ENCODE measurements at places on chromosomes 7 and 10.

GRCh38 chr10:32084185-32084851, 28.1 kb upstream of the KIF5B start:
- DNase-seq: no peak

- no peak for DNase-seq
Observed at GRCh38 chr10:64873088-64873487, 1351.9 kb downstream of the REEP3 start.

DNA sequence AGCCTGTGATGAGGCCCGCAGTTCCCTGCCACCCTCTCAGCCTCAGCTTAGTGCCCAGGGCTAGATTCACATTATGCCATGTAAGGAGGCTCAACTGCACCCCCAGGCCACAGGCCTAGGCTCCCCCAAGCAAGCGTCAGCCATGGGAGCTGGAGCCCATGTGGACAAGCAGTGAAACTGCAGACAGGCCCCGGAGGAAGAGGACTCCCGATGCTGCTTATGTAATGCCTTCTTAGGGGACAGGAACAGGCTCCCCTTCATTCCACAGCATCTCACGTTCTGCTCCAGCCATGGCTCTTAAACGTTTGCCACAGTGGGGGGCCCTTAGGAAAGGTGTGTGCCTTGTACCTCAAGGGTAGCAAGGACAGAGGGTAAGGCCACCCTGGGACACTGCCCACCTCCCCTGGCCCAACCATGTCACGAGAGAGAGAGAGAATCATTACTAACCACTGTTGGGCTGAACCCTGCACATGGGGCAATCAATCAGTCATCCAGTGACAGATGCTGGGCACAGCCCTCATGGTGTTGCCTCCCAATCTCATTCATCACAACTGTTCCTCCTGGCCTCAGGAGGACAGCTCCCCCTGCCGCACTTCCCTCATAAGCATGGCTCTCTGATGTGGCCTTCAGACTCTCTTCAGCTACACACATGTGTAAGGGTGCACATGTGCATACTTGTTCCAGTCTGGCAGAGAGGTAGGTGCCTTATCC, 263.0 kb downstream of the GRID1 start:
- DNase-seq: no peak

GRCh38 chr10:64458306-64458705, 937.1 kb downstream of the REEP3 start:
- no peak for DNase-seq
